ENCODE measurements at places on chromosomes 11 and 22.

- DNase-seq = no peak
These were observed 76.2 kb upstream of the VPREB1 start for GRCh38 chr22:22168190-22168940.

- DNase-seq = no peak
These were observed 25.8 kb upstream of the P2RY6 start for GRCh38 chr11:73246303-73246702.

DNA sequence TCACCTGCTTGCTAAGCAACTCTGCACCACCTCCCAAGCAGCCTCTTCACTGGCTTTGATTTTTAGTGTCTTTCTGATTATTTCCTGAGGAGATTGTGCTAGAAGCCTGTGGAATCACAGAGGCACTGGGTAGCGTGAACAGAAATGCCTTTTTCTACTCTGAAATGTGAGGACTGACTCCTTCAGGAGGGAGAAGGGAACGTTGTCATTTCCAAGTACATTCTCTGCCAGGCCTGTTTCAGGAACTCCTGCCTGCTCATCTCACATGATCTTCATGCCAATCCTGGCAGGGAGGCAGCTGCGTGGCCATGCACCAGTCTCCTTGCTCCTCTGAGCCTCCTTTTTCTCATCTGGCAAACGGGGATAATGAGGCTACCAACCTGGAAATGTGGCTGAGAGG lies 49.8 kb upstream of the PRDM11 start:
- no peak for DNase-seq

DNA sequence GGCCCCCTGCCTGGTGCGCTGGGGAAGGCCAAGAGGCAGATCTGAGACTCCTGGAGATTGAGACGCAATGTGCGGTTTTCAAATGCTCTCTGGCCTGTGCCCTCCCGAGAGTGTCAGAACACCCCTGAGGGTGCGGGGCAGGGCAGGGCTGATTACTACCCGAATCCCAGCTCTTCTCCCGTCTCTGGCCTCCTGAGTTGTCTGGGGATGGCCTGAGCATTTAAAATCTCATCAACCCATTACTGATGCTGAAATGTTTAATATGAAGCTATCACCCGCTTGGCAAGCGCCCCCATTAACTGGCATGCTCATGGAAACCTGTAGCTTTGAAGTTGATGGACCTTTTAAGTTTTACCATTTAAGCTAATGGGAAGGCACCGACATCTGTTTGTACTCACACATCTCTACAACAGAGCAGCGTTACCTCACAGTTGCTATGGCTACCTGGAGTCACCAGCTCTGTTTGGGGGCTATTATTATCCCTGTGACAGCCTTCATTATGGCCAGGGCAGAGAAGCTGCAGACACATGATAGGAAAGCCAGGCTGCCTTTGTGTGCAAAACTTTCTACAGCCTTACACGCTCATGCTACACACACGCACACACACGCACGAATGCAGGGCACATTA lies 3.6 kb upstream of the MB start:
- DNase-seq = no peak

- no peak for DNase-seq
These were observed 24.8 kb downstream of the RNF169 start for GRCh38 chr11:74773476-74773875.

DNA sequence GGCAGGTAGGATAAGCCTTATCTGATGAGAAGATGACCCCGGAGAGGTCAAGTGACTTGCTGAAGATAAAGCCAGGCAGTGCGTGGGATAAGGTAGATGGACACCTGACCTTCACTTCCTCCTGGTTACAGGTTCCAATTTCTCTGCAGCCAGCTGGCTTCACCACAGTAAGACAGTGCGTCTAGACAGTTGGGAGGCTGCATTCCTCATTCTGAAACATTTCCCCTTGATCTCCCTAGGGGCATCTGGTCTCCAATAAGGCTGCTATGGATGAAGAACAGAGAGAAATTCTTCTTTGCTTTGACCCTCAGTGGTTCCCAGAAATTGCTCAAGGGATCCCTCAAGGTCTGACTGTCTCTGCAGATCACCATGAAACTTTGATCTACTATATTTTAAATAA lies 211.3 kb downstream of the MYO18B start:
- no peak for DNase-seq

DNA sequence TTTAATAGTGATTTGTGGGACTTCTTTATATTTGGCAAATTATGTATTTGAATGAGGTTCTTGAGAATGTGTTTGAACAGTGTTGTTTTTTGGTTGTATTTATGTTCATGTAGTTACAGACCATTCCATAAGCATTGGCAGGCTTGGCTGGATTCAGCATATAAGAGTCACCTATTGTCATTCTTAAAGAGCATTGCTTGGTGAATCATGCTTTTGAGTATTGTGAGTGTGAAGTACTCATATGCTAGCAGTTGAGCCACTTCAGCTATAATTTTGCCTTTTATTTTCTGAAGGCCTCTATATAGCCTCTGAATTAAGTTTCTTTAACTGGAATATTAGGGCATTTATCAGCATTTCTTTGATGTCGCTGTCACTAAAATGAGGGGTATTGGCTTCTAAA lies 110.0 kb upstream of the GAL start:
- no peak for DNase-seq

DNA sequence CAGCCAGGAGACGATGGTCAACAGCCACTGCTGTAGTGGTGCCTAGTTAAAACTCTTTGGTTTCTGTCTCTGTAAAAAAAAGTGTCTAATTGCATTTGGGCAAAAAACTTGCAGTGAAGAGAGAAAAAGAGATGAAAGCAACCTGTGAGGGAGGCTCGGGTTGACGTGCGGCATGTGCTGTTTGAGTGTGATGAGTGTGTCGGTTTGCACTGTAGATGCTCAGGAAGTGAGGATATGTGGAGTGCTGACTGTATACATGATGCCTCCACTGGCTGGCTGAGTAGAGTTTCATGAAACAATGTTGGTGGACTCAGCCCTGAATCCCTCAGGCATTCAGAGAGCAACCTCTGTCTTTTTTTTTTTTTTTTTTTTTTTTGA lies 4.3 kb upstream of the DGCR6L start:
- no peak for DNase-seq

- no peak for DNase-seq
These were observed 13.2 kb downstream of the FAM118B start for GRCh38 chr11:126224647-126225294.

DNA sequence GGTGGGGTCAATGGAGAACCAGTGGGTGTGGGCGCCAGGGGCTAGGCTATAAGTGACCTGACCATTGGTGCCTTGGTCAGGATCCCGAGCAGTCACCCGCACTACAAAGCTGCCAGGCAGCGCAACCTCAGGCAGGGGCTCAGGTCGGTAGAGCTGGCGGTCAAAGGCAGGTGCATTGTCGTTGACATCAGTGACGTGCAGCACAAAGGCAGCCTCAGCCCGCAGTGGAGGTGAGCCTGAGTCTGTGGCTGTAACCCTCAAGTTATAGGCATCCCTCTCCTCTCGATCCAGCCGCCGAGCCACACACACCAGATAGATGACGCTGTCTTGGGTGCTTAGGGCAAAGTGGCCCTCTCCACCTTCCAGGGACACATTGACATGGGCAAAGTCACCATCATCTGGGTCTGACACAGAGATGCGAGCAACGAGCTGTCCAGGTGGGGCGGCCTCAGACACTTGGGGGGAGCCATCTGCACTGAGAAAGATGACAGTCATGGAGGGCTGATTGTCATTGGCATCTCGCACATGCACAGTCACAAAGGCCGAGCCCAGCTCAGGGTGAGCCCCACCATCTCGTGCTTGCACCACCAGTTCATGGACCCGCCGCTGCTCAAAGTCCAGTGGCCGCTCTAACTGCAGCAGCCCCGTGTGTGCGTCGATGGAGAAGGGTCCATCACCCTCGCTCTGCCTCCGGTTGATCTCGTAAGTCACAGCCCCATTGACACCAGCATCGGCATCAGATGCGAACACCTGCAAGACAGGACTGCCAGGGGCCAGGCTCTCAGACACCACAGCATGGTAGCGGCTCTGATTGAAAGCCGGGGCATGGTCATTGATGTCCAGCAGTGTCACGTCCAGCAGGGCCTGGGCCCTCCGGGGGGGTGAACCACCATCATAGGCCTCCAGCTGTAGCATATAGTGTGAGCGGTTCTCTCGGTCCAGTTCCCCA lies 15.3 kb downstream of the DCHS1 start:
- no peak for DNase-seq

GRCh38 chr11:530960-531831 lies 4.2 kb downstream of the HRAS start:
- no peak for DNase-seq

DNA sequence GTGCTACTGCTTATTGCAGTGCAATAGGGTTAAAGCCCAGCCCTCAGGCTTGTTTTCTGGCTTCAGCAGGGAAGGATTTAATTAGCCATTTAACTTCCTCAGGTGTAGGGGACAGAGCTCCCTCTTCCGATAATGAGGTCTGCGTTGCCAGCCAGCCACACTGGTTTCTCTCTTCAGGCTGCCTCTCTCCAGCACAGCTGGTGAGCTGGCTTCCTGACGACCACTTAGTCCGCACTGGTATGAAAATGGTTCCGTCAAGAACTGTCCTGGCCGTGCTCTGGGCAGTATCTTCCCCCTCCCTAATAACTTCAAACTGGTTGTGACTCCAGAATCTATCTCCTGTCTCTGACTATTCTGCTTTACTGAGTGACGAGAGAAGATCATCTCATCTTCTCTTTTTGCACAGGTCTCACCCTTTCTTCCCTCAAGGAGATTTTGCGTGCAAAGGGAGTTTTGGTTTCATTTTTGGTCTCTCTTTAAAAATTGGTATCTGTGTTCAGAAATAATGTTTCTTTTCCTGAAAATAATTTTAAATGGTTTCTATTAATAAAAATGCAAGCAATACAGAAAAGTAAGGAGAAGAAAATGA lies 49.2 kb downstream of the CNTN5 start:
- DNase-seq = no peak

DNA sequence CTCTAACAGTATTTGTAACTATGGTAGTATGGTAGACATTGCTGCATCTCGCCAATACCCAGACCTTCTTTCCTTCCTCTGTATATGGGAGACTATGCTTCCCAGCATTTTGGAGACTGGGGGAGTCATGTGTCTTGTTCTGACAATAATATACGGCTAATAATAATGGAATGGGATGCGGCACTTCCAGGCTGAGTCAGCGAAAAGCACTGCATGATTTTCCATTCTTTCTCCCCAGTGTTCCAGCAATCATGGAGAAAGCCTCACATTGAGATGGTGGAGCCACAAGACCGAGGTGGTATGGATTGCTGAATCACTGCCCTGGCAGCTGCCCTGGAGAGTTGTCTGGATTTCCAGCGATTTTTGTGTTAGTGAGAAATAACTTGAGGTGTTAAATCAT lies 77.1 kb upstream of the FIBIN start:
- DNase-seq = no peak

DNA sequence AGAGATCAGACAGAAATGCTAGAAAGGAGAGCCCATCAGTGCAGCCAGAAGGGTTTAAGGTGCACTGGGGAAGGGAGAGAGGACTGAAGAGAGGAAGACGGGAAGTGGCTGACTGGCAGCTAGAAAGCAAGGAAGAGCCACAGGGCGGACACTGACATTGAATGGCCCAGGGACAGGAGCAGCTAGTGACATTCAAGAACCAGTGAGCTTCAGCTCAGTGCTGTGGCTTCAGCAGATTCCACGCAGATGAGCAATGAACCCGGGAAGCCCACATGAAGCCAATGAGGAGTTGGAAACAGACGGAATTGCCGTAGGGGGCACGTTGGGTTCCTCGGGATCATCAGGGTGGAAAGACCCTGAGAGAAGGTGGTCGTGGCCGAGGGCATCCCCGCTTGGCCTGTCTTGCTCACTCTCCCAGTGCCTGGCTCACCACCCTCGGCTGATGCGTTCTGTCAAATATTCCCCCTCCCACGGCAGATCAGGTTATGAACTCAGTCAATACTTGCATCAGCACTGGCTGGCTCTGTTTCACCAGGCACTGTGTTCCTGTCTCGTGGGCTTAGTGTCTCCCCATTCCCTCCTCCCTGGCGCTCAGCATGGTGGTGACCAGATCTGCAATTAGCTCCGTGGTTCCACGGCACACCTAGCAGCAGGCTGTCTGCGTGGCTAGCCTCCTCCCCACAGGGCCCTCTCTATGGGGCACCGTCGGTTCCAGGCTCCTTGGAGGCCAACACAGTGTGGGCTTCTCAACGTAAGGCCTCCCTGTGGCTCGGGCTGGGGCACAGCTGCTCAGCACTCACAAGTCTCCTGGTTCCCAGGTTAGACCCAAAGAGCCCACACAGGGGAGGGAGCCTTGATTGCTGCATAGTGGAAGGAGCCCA lies 145.5 kb downstream of the TRIM29 start:
- DNase-seq = no peak

GRCh38 chr11:70572974-70573260 lies 174.6 kb downstream of the CTTN start:
- DNase-seq = no peak

GRCh38 chr11:46898396-46899095 lies 19.8 kb downstream of the LRP4 start:
- no peak for DNase-seq

- DNase-seq = no peak
These were observed 45.1 kb upstream of the DEUP1 start for GRCh38 chr11:93285430-93285829.

DNA sequence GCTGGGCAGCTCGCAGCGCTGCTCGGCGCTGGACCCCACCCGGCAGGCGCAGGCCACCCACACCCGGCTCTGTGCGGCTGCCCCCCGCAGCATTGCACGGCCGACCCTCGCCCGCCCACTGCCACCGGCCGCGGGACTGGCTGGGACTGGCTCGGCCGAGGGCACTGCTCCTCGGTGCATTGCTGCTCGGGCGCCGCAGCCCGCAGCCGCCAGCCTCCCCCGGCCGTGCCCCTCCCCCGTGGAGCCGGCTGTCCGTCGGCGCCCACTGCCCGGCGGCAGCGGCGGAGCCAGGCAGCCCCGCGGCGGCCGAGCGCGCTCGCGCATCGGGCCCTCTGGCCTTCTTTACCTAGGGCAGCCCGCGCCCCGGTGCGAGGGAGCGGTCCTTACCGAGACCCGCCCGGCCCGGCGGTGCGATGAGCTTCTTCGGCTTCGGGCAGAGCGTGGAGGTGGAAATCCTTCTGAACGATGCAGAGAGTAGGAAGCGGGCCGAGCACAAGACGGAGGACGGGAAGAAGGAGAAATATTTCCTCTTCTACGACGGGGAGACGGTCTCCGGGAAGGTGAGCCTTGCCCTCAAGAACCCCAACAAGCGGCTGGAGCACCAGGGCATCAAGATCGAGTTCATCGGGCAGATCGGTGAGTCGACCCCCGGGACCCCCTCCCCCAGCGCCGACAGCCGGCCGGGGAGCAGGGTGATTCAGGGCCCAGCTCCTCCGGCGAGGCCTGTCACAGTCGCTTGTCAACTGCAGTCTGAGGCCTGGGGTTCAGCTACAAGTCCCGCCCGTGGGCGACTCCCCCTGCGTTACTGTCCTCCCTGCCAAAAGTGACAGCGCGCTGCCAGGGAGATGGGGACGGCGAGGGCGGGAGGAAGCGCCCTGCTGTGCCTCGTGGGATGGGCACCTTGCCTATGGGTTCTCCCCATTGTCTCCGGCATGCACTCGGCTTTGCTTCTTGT lies 516 bp downstream of the VPS26B start:
- DNase-seq = no peak

GRCh38 chr22:41078931-41079330 lies 13.5 kb upstream of the EP300 start:
- no peak for DNase-seq

- no peak for DNase-seq
These were observed 274.2 kb downstream of the CASP12 start for GRCh38 chr11:104624021-104624420.
